ENCODE measurements at places on chromosomes 16 and 17.

DNA sequence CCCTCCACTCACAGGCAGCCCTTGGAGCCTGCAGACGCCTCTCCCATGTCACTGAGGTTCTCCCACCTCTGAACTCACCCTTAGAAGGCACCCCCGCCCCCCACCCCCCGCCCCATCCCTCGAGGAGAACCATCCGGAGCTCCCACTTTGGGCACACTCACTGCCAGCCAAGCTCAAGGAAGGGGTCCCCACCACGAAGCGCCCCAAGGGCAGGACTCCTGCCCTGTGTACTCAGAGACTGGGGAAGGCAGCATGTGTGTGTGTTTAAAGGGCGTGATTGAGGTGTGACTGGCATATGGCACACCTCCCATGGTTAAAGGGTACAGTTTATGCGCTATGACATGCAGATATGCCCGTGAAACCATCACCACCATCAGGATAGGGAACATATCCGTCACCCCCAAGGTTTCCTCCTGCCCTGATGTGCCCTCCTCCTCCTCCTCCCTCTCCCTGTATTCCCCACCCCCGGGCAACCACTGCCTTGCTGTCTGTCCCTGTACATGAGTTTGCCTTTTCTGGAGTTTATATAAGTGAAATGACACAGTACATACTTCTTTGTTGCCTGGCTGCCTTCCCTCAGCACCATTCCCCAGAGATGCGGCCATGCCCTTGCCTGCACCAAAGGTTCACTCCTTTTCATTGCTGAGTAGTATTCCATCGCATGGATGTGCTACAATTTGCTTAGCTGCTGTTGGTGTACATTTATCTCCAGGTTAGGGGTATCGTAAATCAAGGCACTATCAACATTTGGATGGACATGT, 14.0 kb upstream of the RBFOX3 start:
- peaks cover 37% of the 10 kb centered on the region for H3K27me3 ChIP-seq
- H3K27ac ChIP-seq = no peak overlapping the region
- no peak for DNase-seq
- H3K36me3 ChIP-seq = no peaks in the 10 kb centered on the region
- H3K4me1 ChIP-seq = no peaks in the 10 kb centered on the region
- no peak overlapping the region for H3K4me3 ChIP-seq

- H3K4me3 ChIP-seq = no peak overlapping the region
- H3K36me3 ChIP-seq = peaks cover 8% of the 10 kb centered on the region
- H3K27ac ChIP-seq = no peak overlapping the region
- DNase-seq = no peak
Observed at GRCh38 chr17:35738519-35739133, 7.2 kb downstream of the RASL10B start.

GRCh38 chr17:34720760-34721159, 141.4 kb downstream of the TMEM132E start:
- no peak for DNase-seq
- H3K36me3 ChIP-seq = no peaks in the 10 kb centered on the region
- peaks cover 2% of the 10 kb centered on the region for H3K4me1 ChIP-seq

DNA sequence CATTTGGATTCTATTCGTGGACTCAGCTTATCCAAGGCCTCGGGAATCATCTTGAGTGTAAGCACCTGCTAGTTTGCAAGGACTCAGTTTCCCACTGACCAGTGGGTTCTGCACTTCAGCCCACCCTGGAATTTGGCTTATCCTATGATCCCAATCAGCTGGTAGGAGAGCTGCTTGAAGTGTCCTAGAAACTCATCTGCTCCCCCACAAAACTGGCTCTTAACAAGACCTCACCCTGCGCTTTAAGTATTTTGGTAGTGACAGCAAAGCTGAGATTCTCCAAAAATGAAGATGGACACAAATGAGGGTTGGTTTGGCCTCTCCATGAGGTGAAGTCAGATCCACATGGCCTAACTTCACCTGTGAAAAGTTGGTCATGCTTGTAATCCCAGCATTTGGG, 57.3 kb downstream of the NDE1 start:
- no peak overlapping the region for H3K4me3 ChIP-seq
- peaks cover 34% of the 10 kb centered on the region for H3K36me3 ChIP-seq
- peaks cover 7% of the 10 kb centered on the region for H3K4me1 ChIP-seq
- no peak for DNase-seq
- no peaks in the 10 kb centered on the region for H3K27me3 ChIP-seq

GRCh38 chr16:11032922-11033291, 88.5 kb downstream of the CLEC16A start:
- H3K27ac ChIP-seq = peak overlapping the region; percentile 8
- H3K4me1 ChIP-seq = no peaks in the 10 kb centered on the region
- DNase-seq = no peak
- no peak overlapping the region for H3K4me3 ChIP-seq
- H3K27me3 ChIP-seq = no peaks in the 10 kb centered on the region
- H3K36me3 ChIP-seq = peaks cover 16% of the 10 kb centered on the region

DNA sequence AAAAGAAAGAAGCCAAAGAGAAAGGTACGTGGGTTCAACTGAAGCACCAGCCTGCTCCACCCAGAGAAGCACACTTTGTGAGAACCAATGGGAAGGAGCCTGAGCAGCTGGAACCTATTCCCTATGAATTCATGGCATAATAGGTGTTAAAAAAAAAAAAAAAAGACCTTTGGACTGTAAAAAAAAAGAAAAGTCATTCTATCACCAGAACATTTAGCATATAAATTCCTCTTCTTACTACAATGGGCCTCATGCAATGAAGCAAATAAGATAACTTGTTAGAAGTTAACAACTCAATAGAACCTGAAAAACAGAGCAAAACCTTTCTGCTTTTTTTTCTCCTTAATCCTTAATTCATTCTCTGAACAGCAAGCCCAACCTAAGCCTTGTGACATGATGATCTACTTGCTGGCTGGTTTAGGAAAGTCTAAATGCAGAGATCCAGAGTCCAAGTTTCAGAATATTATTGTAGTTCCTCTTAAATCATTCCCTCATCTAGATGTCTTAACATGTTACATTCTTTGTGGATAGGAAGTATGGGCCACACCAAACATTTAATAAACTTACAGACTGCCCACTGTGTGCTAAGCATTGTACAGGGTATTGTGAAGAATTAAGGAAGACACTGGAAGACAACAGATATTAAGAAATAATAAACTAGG, 45.4 kb downstream of the BRCA1 start:
- H3K4me3 ChIP-seq = no peak overlapping the region
- no peaks in the 10 kb centered on the region for H3K4me1 ChIP-seq
- no peak overlapping the region for H3K27ac ChIP-seq
- no peaks in the 10 kb centered on the region for H3K36me3 ChIP-seq

DNA sequence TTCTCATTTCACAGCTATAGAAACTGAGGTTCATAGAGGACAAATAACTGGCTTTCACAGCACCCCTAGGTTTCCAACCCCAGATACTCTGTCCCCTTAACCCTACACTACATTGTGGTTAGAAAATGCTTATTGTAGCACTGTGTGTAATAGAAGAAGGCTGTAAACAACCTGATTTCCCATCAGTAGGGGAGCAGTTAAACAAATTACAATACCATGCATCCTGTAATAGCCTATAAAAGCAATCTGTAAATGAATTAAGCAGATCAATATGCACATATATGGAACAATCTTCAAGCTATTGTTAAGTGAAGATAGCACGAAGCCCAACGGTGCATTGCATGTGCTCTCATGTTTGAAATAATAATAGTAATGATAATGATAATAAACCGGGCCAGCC, 39.2 kb upstream of the XPO6 start:
- H3K27me3 ChIP-seq = peaks cover 9% of the 10 kb centered on the region
- no peaks in the 10 kb centered on the region for H3K4me1 ChIP-seq
- DNase-seq = no peak
- H3K27ac ChIP-seq = no peak overlapping the region

GRCh38 chr17:80850817-80851216, 140.8 kb upstream of the CHMP6 start:
- DNase-seq = no peak
- H3K4me3 ChIP-seq = no peak overlapping the region
- no peak overlapping the region for H3K27ac ChIP-seq
- H3K4me1 ChIP-seq = peaks cover 33% of the 10 kb centered on the region
- H3K36me3 ChIP-seq = peaks cover 13% of the 10 kb centered on the region
